ENCODE measurements at places on chromosomes 6 and 20. TPM values are rescaled to one million over a fixed set of nuclear protein-coding genes. Genes with fewer than 3 reads are reported as not detected.

Gene WDR27
- 63.8 TPM for total RNA-seq

Gene FOXA2
- 16.1 TPM for total RNA-seq

Gene RAB32
- 3.7 TPM for total RNA-seq

GRCh38 chr20:61942526-61942925 is 123.2 kb downstream of the TAF4 start:
- no peaks in the 10 kb centered on the region for H3K4me1 ChIP-seq
- no peak for DNase-seq
- H3K27me3 ChIP-seq: peaks cover 6% of the 10 kb centered on the region
- no peaks in the 10 kb centered on the region for H3K36me3 ChIP-seq

Gene IRF4
- total RNA-seq: 18.4 TPM

Gene DSP
- total RNA-seq: 242 TPM
